Heart left ventricle (tissue), 16 donors: ENCODE measurements at places on chromosomes 11 and 22. TPM values are rescaled to one million over a fixed set of nuclear protein-coding genes. Genes with fewer than 3 reads are reported as not detected.

DNA sequence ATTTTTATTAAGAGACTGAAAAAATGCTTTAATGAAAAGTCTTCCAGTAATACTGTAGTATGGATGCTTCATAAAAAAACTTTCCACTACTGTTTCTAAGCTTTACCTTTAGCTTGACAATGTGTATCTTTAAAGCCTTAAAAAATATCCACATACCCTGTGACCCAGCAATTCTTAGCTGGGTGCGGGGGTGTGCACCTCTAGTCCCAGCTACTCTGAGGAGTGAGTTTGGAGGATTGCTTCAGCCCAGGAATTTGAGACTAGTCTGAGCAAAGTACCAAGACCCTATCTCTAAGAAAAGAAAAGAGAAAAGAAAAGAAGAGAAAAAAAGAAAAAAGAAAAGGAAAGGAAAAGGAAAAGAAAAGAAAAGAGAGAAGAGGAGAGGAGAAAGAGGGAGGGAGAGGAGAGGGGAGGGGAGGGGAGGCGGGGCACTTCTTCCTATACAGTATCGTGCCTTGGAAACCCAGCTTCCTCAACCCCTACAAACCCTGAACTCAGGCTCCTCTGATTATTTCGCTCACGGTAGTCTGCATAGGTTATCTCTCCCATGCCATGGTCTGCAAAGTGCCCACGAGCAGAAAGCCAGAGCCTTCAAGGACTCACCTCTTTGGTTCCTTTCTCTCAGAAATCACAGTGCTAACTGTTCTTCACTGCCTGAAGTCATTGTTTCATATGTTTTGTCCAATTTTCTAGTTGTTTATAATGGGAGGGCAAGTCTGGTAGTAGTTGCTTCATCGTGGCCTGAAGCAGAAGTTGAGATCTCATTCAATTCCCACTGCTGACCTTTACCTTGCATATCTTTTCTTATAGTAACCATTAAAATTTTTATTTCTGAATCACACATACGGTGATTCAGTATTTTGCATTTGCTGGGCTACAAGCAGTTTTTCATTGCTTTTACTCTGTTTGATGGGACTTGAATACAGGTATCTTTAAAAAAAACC, 82.2 kb downstream of the FAM83F start:
- peaks cover 21% of the 10 kb centered on the region for H3K4me1 ChIP-seq
- H3K4me3 ChIP-seq, result no peak overlapping the region
- H3K27me3 ChIP-seq, result no peaks in the 10 kb centered on the region
- no peak overlapping the region for H3K27ac ChIP-seq
- H3K36me3 ChIP-seq, result no peaks in the 10 kb centered on the region

DNA sequence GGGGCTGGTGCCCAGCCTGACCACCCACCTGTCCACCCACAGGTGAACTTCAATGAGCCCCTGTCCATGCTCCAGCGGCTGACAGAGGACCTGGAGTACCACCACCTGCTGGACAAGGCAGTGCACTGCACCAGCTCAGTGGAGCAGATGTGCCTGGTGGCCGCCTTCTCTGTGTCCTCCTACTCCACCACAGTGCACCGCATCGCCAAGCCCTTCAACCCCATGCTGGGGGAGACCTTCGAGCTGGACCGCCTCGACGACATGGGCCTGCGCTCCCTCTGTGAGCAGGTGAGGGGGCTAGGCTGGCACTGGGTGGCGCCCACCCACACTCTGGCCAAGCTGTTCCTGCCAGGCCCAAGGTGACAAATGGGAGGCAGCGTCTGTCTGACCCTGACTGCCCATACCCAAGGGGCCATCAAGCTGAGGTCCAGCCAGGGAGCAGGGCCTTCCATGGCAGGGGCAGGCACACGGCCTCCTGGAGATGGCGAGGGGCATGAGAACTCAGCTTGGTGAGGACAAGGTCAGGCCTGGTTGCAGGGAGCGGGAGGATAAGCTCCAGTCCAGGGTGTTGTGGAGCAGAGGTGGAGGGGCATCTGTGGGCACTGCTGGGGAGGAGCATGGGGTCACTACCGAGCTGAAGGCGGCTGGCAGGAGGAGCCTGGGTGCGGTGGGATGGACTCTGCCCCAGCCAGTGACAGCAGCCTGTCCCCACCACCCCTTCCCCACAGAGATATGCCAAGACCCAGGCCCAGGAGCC, 77.7 kb downstream of the MORC2 start:
- H3K27ac ChIP-seq, result no peak overlapping the region
- no peak overlapping the region for H3K4me3 ChIP-seq
- H3K4me1 ChIP-seq, result no peaks in the 10 kb centered on the region
- H3K27me3 ChIP-seq, result no peaks in the 10 kb centered on the region

Gene ZP1
- total RNA-seq, result 0.95 TPM

Gene MS4A4A
- 4.9 TPM for total RNA-seq

- no peaks in the 10 kb centered on the region for H3K36me3 ChIP-seq
- no peak overlapping the region for H3K4me3 ChIP-seq
- DNase-seq, result no peak
- no peak overlapping the region for H3K27ac ChIP-seq
Observed at GRCh38 chr22:21712751-21713427, 22.7 kb downstream of the YPEL1 start.

DNA sequence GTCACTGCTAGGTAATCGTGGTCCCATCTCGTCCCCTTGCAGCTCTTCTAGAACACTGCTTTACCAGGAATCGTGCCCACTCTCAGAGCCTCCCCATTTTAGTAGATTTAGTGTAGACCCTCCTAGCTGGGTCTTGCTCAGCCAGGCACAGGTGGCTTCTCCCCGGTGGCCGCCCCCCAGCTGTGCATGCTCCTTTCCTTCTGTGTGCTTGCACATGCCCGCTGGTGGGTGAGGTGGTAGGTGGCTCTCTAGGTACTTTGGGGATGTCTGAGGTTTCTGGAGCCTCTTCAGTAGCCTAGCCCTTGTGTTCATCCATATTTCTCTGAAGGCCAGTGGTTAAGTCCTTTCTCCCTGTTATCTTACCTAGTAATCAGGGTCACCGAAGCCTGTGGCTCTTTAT, 5.6 kb downstream of the TUB start:
- no peaks in the 10 kb centered on the region for H3K36me3 ChIP-seq
- no peak for DNase-seq
- no peak overlapping the region for H3K4me3 ChIP-seq
- peaks cover 29% of the 10 kb centered on the region for H3K4me1 ChIP-seq

DNA sequence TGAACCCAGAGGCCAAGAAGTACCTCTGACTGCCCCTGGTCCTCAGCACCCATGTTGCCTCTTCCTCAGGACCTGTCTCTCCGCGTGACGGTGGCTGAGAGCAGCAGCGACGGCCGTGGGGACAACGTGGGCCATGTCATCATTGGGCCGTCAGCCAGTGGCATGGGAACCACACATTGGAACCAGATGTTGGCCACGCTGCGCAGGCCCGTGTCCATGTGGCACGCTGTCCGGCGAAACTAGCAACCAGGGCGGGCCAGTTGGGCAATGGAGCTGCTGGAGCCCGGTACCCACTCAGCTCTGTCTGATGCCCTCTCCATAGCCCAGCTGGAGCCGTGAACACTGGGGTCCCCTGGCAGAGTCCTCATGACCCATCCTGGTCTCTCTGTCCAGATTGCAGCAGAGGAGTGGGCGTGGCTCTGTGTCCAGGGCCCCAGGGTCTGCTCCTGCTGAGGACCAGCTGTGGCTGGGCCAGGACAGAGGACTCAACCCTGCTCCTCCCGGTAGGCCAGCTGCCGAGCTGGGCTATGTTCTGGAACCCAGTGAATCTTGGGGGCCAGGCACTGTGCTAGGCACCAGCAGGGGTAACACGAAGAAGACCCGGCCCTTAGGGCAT, 8.0 kb upstream of the RHOD start:
- H3K27me3 ChIP-seq, result peaks cover 4% of the 10 kb centered on the region
- H3K27ac ChIP-seq, result no peak overlapping the region
- no peaks in the 10 kb centered on the region for H3K36me3 ChIP-seq
- DNase-seq, result no peak
- no peaks in the 10 kb centered on the region for H3K4me1 ChIP-seq

Gene PIK3C2A
- 30.4 TPM for total RNA-seq

Gene GAL
- total RNA-seq, result 0.35 TPM

Gene KMT2A
- 41.5 TPM for total RNA-seq

Gene RTN4RL2
- total RNA-seq, result 1.1 TPM

Gene GRIK4
- total RNA-seq, result not detected

DNA sequence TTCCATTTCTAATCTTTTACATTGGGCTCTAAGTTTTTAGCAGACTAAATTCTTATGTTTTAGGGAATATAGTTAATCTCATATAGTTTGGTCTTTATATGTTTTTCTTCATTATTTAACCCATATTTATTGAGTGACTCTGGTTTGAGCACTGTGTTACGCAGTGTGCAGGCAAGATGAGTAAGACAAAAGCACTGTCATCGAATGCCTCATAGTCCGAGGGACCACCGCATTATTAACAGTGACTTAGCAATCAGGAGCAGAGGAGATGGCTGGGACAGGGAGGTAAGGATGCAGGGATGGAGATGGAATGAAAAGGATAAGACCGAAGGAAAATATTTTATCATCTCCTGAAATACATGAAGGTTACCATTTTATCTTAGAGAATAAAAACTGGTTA, 65.2 kb upstream of the CTSC start:
- no peaks in the 10 kb centered on the region for H3K36me3 ChIP-seq
- H3K27ac ChIP-seq, result no peak overlapping the region
- peaks cover 3% of the 10 kb centered on the region for H3K4me1 ChIP-seq
- H3K27me3 ChIP-seq, result no peaks in the 10 kb centered on the region
- DNase-seq, result no peak
- H3K4me3 ChIP-seq, result no peak overlapping the region

- no peaks in the 10 kb centered on the region for H3K4me1 ChIP-seq
- H3K27ac ChIP-seq, result no peak overlapping the region
- H3K27me3 ChIP-seq, result no peaks in the 10 kb centered on the region
- H3K36me3 ChIP-seq, result peaks cover 87% of the 10 kb centered on the region
- no peak for DNase-seq
Observed at GRCh38 chr22:40300884-40301672, 45.2 kb upstream of the ADSL start.
